ENCODE measurements at places on chromosomes 1 and 21.

GRCh38 chr1:27395441-27396195 lies 3.2 kb downstream of the GPR3 start:
- ATAC-seq: peak; percentile 39

GRCh38 chr1:117371441-117372151 lies 4.3 kb downstream of the MAN1A2 start:
- ATAC-seq: no peak

DNA sequence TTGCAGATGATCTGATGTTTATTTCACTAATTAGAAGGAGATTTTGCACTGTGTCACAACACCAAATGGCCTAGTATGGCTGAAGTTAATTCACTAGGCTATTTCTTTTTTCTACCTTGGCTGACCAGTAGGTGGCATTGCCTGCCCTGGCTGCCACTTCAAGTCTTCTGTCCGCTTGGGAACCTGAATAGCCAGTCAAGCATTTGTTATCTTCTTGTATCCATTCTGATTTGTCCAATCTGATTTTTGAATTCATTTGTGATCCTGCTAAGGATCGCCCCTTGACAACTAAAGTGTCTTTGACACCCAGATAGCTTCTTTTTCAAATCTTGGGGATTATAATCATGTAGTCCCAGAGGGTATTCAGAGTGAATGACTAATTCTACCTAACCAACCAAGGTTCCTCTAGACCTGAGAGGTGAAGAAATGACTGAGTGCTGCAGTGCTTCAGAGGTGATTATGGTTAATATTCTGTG lies 99.4 kb downstream of the GIPC2 start:
- ATAC-seq: peak; percentile 72

DNA sequence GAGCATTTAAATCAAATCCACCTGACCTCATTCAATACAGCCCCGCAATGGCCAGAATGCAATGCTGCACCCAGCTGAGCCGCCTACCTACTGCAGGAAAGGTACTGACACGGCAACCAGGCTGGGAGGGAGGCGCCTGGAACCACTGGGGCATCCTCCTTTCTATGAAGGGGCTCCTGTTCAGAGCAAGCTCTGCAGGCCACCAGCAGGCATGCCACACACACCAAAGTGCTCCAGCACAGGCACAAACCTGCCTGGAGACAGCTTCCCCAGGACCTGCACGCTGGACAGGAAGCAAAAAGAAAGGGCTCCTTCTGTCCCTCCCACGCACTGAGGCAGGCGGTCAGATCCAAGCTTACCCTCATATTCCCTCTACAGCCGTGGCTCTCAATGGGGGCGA lies 21.2 kb downstream of the CTNNBIP1 start:
- no peak for ATAC-seq

DNA sequence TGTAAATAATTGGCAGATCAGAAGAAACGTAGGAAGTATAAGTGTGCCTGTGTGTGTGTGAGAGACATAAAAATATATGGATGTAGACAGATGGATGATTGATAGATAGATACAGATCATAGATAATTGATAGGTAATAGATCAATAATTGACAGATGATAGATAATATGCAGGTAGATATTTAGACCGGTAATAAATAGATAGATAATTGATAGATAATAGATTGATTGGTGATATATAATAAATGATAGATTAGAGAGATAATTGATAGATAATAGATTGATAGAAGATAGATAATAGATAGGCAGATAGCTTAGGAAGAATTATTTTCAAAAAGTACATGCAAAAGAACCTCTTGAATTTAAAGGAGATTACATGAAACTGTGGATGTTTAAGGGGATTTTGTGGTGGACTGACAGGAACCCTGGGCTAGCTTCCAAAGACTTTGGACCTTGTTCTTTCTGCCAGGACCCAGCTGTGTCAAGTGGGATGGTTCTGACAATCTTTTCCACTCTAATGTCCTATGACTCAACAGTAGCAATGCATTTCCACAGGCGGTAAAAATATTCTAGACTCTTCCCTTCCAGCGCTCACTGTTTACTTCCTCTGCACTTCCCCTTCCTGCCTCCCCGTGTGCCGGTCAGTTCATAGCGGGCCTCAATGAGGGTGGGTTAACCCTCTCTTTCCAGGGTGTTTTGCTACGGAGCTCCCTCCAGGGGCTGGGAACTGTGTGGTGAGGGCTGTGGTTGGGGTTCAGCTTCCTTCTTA lies 39.4 kb downstream of the KCNJ15 start:
- ATAC-seq: peak; percentile 18

GRCh38 chr1:56520016-56520601 lies 59.3 kb downstream of the PLPP3 start:
- ATAC-seq: no peak

DNA sequence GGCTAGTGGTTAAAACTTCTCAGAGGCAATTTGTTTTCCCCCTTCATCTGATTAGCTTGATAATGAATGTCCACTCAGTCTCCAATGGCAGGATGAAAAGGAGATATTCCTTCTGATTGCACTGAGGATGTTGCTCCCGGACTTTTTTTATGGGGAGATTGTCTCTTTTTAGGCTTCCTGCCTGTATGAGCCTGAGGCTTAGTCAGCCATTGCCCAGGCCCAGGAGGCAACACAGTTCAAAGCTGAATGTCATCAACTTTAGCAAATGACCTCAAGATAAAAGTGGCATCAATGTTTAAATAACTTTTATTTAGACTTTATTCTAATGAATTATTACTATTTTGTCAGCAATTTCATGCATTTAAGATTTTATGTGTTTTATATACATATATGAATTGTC lies 162.9 kb upstream of the PTBP2 start:
- no peak for ATAC-seq

Data from activated T-helper 17 cell treated with anti-CD3 and anti-CD28 coated beads, Interleukin-2, amount 50 U/mL, for 72 hours (primary cell).